ENCODE measurements at places on chromosomes 3 and 15.

DNA sequence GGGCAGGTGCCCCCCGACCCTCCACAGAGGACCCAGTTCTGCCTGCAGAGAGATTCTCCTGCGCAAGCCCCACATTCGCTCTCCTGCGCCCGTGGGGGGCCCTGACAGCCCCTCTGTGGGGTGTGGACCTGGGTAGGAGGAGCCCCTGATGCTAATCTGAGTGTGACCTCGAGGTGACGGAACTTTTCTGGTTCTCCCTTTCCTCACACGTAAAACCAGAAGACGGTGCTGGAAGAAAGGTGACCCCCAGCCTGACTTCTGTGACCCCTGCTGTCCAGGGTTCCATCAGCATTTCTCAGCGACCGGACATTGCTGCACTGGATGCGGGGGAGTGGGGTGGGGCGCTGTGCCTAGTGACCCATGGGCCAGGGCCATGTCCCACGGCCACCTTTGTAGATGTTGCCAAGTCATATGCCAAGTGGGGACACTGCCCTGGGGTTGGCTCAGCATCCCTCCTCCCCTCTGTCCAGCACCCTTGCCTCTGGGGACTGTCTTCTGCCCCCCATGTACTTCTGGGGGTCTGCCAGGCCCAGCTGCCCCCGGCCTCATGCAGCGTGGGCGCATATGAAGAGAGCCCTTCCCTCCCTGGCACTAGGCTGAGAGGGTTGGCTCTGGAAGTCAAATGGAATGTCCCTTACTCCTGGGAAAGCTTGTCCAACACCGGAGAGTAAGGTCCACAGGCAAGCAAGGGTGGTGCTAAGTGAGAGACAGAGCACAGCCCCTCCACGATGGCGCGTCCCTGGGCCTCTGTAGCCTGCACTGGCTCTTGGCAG lies 129.1 kb upstream of the MEF2A start:
- DNase-seq: no peak

DNA sequence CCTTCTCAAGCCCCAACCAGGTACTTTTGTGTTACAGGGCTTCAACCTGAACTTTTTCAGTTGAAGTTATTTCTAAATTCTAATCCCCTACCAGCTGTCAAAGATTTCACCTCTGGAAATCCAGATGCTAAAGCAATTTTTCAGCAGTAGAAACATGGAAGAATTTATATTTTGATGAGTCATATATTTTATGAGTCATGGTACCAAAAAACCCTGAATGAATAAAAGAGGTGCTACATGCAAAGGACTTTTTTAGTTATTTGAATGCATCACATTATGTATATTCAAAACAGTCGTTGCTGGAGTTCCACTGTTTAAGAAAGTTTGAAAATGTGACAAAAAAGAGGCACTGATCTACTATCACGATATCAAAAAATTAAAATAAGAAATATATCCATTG lies 96.0 kb upstream of the ZNF385D start:
- no peak for DNase-seq

GRCh38 chr3:120767106-120767505 lies 24.6 kb downstream of the GTF2E1 start:
- no peak for DNase-seq

- no peak for DNase-seq
Measured at GRCh38 chr3:12120374-12121140, 38.2 kb downstream of the TIMP4 start.

GRCh38 chr3:169350228-169350627 lies 313.3 kb downstream of the MECOM start:
- no peak for DNase-seq

DNA sequence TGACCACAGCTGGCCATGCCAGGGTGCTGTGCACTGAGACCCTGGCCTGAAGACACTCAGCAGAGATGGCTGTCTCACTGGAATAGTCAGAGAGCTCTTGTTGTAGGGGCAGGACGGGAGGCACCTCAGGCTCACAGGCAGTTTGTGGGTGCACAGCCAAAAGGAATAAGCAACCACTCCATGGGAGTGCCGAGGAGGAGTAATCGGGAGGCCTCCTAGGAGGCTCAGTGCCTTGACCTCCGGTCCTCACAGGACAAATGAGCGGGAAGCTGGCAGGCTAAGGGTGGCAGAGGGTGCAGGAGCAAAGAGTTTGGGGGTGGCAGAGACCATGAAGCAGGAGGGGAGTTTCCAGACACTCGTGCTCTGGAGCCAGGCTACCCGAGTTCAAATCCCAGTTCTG lies 81.7 kb downstream of the SMAD6 start:
- no peak for DNase-seq

All from stimulated activated CD8-positive, alpha-beta memory T cell treated with anti-CD3 and anti-CD28 coated beads, Interleukin-2, amount 100 ng/mL, for 48 hours (primary cell).